ENCODE measurements at places on chromosomes 11 and 22.

GRCh38 chr11:30457087-30457486 is 129.1 kb downstream of the MPPED2 start:
- no peak for DNase-seq

GRCh38 chr11:115676206-115676605 is 172.0 kb upstream of the CADM1 start:
- DNase-seq: no peak

- no peak for DNase-seq
These were observed 4.5 kb upstream of the EIF3F start for GRCh38 chr11:7982582-7983119.

DNA sequence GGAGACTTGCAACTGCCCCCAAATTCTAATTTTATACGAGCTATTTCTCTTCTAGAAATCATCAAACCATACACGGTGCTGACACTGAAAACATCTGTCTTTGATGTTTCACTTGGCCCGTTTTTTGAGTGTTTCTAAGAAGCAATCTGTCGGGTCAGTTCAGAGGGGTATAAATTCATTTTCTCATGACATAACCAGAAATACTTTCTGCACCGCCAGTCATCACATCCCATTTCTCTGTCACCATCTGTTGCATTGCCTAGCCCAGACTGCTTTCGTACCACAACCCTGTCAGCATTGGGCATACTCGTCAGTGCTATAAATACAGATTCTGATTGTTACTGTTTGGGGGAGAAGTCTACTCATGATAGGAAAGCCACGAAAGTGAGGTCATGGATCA is 63.1 kb upstream of the CCDC90B start:
- no peak for DNase-seq

GRCh38 chr11:117863383-117863782 is 13.1 kb downstream of the FXYD6 start:
- no peak for DNase-seq

DNA sequence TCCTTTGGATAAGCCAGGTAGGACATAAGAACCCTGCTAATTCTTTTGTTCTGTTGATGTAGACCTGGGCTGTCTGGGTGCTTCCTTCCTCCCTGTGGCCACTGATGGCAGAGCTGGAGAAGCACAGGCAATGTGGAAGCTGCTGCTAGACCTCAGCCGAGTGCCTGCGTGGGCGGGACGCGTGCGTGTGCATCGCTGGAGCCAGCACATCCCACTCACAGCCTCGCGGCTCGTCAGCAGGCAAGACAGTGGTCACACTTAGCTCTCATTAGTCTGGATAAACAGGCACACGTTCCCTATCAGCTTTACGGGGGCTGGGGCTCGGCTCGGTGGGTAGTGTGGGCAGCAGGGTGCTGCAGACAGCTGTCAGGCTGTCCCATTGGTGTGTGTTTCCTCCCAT is 155.7 kb downstream of the GRIK4 start:
- no peak for DNase-seq

DNA sequence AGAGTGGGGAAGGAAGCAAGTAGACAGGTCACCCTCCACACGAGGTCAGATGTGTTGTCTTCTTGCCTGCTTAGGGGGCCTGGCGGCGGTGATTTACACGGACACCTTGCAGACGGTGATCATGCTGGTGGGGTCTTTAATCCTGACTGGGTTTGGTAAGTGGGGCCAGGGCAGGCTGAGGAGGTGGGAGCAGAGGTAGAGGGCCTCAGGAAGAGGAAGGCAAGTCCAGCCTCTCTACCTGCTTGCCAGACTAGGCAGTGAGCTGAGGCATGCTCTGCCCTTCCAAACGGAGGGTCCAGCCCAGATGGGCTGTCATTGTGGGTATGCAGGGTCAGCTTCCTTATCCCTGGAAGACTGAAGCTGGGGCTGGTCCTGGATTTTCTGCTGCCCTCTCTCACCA is 39.9 kb downstream of the SLC5A1 start:
- no peak for DNase-seq

DNA sequence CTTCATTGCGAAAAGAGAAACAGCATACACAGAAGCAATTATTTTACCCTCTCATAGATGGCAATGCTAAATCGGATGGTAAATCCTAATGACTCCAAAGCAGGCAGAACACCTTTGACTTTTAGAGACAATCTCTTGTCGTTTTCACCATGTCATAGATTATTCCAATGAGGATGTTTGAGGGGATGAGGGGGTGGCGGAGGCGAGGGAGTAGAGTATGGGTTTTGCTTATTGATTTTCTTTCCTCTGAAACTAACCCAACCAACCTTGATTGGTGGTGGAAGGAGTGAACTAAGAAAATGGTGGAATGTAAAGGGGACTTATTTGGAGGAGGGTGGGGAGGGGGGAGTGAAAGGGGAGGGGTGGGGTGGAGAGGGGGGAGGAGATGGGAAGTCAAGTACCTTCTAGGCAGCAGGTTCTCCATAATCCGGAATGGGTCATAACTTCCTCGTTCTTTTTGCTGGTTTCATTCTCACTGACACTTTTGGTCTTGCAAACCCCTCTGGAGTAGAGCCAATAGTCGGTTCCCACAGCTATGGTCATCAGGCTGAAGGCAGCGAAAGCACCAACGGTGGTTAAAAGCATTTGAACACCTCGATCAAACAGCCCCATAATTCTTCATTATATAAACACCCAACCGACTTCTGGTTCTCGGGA is 1.5 kb downstream of the CACNG2 start:
- no peak for DNase-seq

DNA sequence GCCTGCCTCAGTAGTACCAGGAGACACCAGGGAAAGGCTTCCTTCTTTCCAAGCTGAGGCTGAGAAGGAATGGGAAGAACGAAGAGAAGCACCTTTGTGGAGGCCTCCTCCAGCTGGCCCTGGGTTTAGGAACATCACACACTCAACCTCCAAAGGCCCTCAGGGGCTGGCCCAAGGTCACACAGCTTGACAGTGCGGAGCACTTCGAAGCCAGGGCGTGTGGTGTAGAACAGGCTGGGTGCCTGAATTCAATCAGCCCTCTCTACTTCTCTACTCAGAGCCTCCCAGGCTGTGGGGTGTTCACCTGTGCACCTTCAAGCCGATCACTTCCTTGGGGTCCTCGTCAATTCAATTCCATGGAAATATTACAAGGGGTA is 727 bp upstream of the CSDC2 start:
- DNase-seq: no peak

- DNase-seq: no peak
These were observed 316.0 kb upstream of the MTNR1B start for GRCh38 chr11:92653454-92653853.

DNA sequence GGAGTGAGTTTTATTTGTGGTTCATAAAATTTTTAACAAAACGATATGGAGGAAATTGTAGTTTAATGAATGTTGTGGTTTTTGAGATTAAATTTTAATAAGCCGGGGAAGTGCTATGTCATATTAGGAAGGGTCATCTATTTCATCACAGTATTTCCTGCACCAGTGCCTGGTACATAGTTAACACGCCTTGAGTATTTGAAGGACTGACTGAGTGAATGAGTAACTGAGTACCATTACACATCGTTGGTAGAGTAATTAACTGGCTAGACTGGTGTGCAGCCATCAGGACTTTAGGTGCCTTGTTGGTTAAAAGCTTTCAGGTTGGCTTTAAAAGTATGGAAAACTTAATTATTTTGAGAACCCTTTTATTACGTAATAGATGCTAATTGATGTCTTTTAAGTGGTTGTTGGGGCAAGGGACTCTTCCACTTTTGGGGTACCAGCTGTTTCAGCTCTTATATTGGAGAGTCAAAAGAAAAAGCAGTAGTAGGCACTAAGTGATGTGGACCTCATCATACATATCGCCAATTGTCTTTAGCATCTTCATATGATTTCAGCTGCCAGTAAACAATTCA is 101.8 kb downstream of the DDX10 start:
- DNase-seq: no peak

- no peak for DNase-seq
These were observed 39.9 kb downstream of the IGSF9B start for GRCh38 chr11:133916784-133917440.

- no peak for DNase-seq
These were observed 4.7 kb downstream of the RTCB start for GRCh38 chr22:32407312-32407711.

- no peak for DNase-seq
These were observed 48.2 kb downstream of the MAPK1 start for GRCh38 chr22:21819183-21819770.

DNA sequence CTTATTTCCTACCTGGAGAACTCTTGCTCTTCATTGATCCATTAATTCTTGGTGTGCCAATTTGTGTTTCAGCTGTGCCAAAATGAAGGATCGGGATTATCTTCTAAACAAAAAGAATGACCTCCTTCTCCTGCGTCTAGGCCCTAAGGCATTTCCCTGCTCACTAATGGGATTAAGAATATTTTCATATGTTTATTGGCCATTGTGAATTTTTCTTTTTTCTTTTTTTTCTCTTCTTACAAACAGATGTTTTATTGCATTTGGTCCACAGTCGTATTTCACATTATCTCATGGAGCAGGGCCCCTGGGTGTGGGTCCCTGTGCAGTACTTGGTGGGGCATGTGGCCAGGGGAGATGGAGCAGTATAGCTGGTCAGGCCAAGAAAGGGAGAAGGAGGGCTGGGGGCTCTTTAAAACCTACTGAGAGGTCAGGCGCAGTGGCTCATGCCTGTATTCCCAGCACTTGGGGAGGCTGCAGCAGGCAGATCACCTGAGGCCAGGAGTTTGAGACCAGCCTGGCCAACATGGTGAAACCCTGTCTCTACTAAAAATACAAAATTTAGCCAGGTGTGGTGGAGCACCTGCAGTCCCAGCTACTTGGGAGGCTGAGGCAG is 35.3 kb upstream of the HORMAD2 start:
- DNase-seq: no peak

GRCh38 chr11:108199446-108200321 is 22.8 kb downstream of the NPAT start:
- DNase-seq: no peak

DNA sequence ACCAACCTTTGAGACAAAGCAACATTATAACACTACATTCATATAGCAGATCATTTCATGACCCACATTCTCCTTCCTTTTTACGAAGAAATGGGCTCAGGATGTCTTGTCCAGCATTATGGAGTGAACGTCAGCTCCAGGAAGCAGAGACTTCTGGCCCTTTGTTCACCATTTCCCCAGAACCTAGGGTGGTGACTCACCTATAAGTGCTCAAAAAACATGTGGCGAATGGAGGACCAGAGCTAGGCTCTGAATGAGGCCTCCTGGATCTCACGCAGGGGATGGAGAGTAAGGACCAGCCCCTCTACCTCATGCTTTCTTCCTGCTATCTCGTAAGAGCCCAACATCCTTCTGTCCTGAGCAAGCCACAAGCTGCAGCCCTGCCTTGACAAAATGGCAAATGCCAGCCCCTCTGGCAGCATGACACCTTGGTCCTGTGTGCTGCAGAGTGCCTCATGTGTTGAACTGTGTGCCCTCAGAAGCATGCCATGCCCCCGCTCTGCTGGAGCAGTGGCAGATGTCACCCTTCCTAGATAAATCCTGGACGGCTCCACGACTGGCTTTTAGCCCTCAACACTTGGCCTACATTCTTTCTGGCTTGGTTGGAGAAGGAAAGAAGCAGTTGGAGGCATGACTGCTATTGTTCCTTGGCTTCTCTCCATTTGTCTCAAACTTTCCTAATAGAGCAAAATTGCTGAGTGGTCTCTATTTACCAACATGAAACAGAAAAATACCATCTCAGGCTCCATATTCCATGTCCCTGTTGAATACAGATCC is 6.5 kb upstream of the ST3GAL4 start:
- no peak for DNase-seq

GRCh38 chr22:43996170-43996980 is 27.7 kb upstream of the PARVB start:
- DNase-seq: no peak

DNA sequence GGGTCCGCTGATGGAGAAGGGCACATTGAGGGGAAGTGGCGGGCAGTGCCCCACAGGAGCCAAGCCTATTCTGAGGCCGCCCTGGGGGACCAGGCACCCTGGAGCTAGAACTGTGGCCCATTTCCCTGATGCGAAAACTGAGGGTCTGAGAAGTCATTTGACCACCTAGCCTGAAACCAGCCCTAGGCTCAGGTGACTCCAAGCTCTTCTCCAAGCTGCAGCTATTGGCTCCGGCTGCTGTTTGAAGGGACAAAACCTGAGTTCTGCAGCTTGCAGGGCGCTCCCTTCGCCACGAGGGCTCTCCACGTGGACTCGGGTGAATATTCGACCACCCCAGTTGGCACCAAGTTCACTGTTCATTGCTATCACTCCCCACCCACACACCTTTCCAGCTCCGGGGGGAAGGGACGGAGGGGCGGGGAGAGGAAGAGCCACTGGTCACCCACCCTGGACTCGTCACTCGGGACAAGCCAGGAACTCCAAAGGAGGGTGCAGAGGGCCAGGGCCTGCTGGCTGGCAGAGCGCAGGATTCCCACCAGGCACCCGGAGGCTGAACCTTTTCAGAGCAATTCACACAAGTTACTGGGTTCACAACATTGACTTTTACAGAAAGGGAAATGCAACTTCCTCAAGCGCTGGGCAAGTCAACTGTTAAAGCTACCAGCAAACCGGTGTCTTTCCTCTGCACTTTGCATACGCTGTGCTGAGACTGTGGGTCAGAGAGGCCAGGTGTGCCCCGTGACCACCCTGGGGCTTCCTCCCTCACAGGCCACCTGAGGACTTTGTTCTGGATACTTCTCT is 1.1 kb upstream of the RAC2 start:
- no peak for DNase-seq

- no peak for DNase-seq
These were observed 37.8 kb downstream of the SCGB1A1 start for GRCh38 chr11:62456630-62457029.

GRCh38 chr22:30452861-30453260 is 19.0 kb downstream of the SEC14L3 start:
- DNase-seq: no peak

GRCh38 chr11:64675450-64676260 is 47.3 kb downstream of the NRXN2 start:
- DNase-seq: no peak

- no peak for DNase-seq
These were observed 30.8 kb upstream of the SORL1 start for GRCh38 chr11:121421149-121421901.

GRCh38 chr11:65584723-65585171 is 8.9 kb downstream of the EHBP1L1 start:
- no peak for DNase-seq

- no peak for DNase-seq
These were observed 539 bp upstream of the SLC36A4 start for GRCh38 chr11:93198215-93198845.

DNA sequence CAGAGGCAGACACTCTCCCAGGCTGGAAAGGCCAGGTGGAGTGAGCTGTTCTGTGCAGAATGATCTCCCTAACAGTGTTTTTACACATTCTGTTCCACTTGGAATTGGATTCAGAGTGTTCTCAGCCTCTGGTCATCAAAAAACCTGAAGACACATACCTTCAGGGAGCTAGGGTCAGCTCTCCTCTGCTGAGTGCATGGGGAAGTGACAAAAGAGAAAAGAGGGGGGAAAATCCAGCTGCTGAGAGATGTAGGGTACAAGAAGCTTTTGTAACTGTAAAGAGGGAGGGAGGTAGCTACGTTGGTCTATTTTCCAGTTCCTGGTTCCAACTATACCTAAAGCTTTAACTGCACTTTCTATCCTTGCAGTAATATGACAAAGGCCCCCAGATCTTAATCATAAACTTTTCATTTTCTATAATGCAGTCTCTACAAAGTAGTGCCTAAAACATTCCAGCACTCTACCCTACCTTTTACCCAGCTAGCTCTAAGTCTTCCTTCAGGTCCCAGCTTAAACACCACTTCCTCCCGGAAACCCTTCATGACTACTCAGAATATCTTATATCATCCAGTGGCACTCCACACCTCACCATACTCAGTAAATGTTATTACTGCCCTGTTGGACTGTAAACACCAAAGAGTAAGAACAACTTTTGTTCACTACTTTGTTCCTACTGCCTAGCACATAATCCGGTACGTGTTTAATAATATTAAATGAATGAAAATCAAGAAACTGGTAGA is 9.2 kb downstream of the MAPK1 start:
- no peak for DNase-seq

Data from vagina (tissue), 2 donors.